ENCODE measurements at places on chromosomes 4 and X. TPM values are rescaled to one million over a fixed set of nuclear protein-coding genes. Genes with fewer than 3 reads are reported as not detected.
A peak's percentile ranks its signal among the peaks of the same experiment; 100 is the strongest.

- DNase-seq, result no peak
Observed at GRCh38 chr4:140154572-140154891, 548 bp upstream of the MAML3 start.

GRCh38 chrX:131199091-131199490 is 90.0 kb downstream of the IGSF1 start:
- DNase-seq, result no peak

DNA sequence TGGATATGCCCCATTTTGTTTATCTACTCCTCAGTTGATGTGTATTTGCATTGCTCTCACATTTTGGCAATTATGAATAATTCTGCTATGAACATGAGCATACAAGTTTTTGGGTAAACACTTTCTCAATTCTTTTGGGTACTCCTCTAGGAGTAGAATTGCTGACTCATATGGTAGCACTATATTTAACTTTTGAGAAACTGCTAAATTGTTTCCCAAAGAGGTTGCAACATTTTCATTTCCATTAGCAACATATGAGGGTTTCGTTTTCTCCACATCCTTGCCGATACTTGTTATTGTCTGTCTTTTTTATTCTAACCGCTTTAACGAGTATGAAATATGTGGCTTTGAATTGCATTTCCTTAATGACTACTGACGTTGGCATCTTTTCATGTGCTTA is 185.4 kb downstream of the TSPAN5 start:
- no peak for DNase-seq

Gene MAB21L2
- 0.07 TPM for total RNA-seq

GRCh38 chr4:83651846-83652245 is 115.9 kb downstream of the GPAT3 start:
- DNase-seq, result peak; percentile 29

- DNase-seq, result no peak
Observed at GRCh38 chrX:2894885-2895292, 34.2 kb downstream of the ARSD start.

DNA sequence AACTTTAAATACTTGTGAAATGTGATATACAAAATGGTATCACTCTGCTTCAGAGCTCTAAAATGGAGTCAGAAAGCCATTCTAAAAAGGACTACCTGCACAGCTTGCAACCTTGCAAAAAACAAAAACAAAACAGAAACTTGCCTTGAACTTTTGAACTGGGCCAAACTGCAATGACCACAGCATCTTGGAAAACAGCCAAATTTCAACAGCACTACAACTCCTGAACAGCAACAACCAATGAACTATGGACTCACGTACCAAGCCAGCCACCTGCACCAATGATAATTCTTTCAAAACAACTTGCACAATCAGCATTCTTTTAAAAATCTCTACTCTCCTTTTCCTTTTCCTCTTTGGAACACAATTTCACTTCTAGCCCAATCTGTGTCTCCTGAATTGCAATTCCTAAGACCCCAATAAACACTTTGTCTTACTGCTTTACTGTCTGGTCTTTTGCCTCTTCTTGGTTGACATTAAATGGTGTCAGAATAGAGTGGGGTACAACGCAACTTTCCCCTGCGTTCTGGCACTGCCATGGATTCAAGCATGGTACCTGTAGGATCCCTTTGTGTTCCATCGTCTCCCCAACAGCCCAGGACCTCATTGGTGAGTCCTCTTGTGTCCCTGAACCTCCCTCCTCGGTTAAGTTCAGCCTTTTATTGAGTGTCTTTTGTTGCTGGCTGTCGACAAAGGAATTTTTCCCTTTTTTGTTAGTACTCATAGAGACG is 35.7 kb upstream of the FMR1 start:
- no peak for DNase-seq

GRCh38 chrX:41553688-41554087 is 106.5 kb downstream of the NYX start:
- DNase-seq, result no peak

- DNase-seq, result no peak
Observed at GRCh38 chr4:164756686-164757085, 2.8 kb downstream of the SMIM31 start.

- no peak for DNase-seq
Observed at GRCh38 chr4:113943863-113944262, 35.6 kb downstream of the ARSJ start.

Gene LEF1
- not detected for total RNA-seq

Gene MAGED4
- total RNA-seq, result 16.8 TPM

Gene PAGE2B
- not detected for total RNA-seq

DNA sequence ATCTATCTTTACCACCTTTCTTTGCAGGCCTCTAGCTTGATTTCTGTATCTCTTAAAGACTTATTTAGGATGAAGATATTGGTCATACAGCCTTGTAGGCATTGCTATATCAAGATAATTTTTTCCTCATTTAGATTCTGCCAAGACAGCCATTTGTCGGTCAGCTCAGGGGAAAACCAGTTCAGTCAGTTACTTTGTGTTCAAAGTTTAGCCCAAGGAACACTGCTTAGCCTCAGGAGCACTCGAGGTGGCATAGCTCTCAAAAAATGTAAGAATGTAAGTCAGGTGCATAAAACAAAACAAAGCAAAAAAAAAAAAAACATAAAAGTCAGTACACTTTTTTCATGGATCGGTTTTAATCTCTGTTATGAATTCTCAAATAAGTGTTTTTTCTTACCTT is 43.4 kb downstream of the NRK start:
- no peak for DNase-seq

Gene XAGE1A
- not detected for total RNA-seq

Data from MG63 (cell line).